ENCODE measurements at places on chromosomes 2 and 18. TPM values are rescaled to one million over a fixed set of nuclear protein-coding genes. Genes with fewer than 3 reads are reported as not detected.

Gene MEP1B
- total RNA-seq: 0.15 TPM

Gene SERPINB3
- 0.11 TPM for total RNA-seq

Gene NXPH2
- total RNA-seq: not detected

Gene TRIM54
- 0.44 TPM for total RNA-seq

Gene HOXD12
- not detected for total RNA-seq

Gene WIPF1
- total RNA-seq: 22.7 TPM

Gene ALPP
- total RNA-seq: 0.37 TPM

Gene NT5C1B
- not detected for total RNA-seq

Gene OBSL1
- 22.3 TPM for total RNA-seq

Gene TET3
- 8.3 TPM for total RNA-seq

Gene SLC66A2
- 17.5 TPM for total RNA-seq

Gene CCDC141
- not detected for total RNA-seq

Gene BMP10
- total RNA-seq: not detected

Gene PTPN4
- total RNA-seq: 16.1 TPM

Gene PGAP1
- 3.2 TPM for total RNA-seq

Gene CCBE1
- total RNA-seq: 5.8 TPM

Gene CXCR2
- not detected for total RNA-seq

Gene TTC39C
- 11.4 TPM for total RNA-seq

Gene MOGAT1
- not detected for total RNA-seq

Gene KCNG3
- 1.3 TPM for total RNA-seq

Gene TRIM43
- total RNA-seq: 0.05 TPM

Gene DGUOK
- 151 TPM for total RNA-seq

All from A549 treated with DMSO at 1 μM for 4 hours (cell line).